ENCODE measurements at places on chromosomes 3 and 15.

DNA sequence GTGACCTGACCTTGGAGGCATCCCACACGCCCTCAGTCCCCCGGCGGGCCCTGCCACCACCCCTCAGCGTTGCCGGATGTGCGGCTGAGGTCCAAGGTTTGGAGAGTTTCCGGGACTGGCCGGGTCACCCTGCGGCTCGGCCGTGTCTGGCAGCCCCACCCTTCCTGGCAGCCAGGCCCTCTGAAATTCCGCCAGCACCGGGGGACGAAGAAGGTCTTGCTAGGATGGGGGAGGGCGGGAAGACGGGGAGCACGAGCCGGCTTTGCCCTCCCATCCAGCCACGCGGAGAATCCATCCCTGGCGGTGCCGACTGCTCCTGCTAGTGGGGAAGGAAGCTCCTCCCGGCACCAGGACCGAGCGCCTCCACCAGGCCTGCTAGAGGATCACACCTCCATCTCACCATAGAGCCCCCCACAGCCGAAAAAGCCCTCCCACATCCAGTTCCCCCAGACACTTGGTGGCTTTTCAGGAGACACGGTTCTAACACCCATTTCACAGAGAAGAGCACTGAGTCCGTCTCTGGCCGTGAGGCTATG, 81.5 kb downstream of the CPN2 start:
- peak; percentile 72 for DNase-seq

DNA sequence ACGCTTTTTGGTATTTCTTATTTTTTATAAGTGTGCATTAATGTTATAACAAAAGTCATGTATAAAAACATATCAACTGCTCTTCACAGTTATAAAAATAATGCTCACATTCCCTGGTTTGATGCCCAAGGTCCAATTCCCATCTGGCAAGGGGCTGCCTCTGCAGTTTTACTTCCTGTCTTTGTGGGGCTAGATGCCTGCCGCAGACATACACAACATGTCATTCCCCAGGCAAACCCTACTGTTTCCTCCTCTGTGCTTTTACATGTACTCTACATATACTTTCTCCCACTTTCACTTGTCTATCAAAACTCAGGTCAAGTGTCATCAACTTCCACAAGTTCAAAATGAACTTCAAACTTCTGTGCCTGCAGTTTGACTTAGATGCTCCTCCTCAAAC, 60.5 kb upstream of the ETV5 start:
- no peak for DNase-seq

DNA sequence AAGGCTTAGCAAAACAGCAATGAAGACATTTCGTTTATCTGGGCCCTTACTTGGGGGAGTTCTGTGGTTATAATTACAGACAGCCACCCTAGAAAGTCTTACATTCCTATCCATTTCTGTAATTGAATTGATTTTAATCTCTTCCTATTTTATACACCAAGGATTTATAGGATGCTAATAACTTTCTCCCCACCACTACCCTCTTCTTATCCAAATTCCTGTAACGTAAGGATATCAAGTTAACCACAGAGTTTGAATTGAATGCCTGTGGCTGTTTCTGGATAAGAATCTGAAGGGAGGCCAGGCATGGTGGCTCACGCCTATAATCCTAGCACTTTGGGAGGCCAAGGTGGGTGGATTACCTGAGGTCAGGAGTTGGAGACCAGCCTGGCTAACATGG, 78.6 kb downstream of the MLH1 start:
- no peak for DNase-seq

- no peak for DNase-seq
These were observed 28.5 kb downstream of the PLCL2 start for GRCh38 chr3:16913264-16913580.

- DNase-seq, result no peak
These were observed 64.6 kb upstream of the GALNT15 start for GRCh38 chr3:16109929-16110328.

- DNase-seq, result no peak
These were observed 954 bp downstream of the SV2B start for GRCh38 chr15:91100814-91101607.

GRCh38 chr15:43792761-43793476, 799 bp downstream of the SERF2 start:
- DNase-seq, result peak; percentile 46

DNA sequence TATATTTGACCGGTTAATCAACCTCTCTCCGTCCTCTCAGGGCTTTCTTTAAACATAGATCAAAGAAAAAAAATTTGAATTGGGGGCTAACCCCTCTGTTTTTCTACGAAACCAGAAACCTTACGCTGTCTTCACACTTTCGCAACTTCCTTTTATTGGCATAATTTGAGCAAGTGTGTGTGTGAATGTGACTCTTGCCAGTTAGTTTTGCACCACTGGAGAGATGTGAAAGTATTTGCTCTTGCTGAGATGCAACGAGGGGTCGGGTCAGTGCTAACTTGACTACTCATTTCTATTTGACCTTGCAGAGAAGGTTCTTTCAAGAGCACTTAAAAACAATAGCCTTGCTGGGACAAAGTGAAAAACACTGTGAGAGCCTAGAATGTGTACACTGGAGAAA, 81.2 kb downstream of the FAM43A start:
- DNase-seq, result no peak

- no peak for DNase-seq
These were observed 50.4 kb upstream of the NEO1 start for GRCh38 chr15:73001840-73002239.

DNA sequence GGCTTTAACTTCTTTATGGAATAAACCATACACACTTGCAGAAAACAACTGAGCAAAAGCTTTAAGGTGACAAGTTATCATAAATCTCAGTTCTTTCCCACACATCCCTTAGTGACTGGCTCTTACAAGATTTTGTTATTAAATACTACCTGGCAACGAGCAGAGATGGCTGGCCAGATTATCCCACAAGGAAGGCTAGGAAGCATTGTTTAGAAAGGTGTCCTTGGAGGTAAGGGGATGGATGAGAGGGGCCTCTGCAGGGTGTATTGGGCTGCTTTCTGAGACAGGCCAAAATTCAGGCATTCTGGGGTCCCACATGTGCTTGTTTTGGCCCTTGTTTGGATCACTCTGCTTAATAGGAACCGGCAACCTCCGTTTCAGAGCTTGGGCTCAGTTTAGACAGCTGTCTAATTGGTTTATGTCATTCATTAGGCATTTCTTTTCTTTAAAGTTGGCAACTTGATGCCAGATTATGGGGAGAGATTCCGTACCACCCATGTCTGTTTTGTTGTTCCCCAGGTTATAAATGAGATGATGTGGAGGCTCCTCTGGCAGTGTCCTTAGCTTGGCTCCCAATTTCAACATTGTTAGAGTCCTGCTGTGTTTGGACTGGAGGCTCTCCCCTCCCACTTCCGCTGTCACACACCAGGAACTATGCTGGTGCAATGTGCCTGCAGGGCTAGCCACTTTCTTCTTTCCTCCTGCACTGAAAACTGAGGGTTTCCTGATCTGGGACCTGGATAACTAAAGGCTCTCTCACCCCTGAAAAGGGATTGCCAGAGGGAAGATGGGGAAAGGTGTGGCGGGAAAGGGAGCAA, 121.1 kb downstream of the TPRG1 start:
- no peak for DNase-seq

DNA sequence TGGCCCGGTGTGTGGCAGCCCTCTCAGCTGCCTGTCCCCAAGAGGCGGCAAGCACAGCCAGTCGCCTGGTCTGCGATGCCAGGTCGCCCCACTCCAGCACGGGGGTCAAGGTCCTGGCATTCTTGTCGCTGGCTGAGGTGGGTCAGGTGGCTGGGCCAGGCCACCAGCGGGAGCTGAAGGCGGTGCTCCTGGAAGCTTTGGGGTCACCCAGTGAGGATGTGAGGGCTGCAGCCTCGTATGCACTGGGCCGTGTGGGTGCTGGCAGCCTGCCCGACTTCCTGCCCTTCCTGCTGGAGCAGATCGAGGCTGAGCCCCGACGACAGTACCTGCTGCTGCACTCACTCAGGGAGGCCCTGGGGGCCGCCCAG, 20.8 kb downstream of the CAND2 start:
- no peak for DNase-seq

GRCh38 chr3:38836561-38836960, 20.5 kb upstream of the SCN10A start:
- DNase-seq, result no peak

- DNase-seq, result peak; percentile 85
These were observed 209.6 kb upstream of the PFN2 start for GRCh38 chr3:150180334-150180733.

DNA sequence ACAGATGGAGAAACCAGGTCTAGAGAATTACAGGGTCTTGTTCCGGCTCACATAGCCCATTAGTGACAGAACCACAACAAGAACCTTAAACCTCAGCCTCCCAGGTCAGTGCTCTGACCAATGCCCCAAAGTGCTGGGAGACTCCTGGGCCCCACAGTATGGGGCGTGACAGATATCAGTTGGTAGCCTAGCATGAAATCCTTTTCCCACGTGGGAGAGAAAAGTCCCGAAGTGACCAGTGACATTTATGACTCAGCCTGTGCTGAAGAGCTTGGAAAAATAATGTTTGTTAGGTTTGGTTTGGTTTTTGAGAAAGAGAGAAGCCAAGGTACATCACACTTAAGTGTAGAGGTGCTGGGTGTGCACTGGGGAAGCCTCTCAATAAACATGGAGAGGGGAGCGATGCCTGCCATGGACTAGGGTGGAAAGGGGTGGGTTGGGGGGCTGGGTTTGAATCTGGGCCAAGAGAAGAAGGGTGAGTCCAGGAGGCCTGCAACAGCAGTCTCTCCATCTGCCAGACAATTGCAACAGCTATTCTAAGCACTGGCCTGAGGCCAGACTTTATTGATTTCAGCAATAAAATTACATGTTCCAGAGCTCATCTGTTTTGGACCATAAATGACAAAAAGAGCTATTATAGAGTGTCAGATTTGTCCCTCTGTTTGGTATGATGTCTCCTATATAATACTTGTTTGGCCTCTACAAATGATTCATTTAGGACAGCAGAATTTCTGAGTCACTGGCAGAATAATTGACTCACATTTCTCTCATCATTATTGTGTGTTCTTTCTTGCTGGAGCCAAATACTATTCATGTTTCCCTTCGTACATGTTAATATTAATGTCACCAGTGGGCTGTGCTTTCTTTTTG, 43.4 kb downstream of the C2CD4A start:
- DNase-seq, result peak; percentile 82

- DNase-seq, result no peak
These were observed 6.9 kb downstream of the PRICKLE2 start for GRCh38 chr3:64218329-64218728.

GRCh38 chr15:63726491-63726890, 107.3 kb downstream of the HERC1 start:
- DNase-seq, result no peak

DNA sequence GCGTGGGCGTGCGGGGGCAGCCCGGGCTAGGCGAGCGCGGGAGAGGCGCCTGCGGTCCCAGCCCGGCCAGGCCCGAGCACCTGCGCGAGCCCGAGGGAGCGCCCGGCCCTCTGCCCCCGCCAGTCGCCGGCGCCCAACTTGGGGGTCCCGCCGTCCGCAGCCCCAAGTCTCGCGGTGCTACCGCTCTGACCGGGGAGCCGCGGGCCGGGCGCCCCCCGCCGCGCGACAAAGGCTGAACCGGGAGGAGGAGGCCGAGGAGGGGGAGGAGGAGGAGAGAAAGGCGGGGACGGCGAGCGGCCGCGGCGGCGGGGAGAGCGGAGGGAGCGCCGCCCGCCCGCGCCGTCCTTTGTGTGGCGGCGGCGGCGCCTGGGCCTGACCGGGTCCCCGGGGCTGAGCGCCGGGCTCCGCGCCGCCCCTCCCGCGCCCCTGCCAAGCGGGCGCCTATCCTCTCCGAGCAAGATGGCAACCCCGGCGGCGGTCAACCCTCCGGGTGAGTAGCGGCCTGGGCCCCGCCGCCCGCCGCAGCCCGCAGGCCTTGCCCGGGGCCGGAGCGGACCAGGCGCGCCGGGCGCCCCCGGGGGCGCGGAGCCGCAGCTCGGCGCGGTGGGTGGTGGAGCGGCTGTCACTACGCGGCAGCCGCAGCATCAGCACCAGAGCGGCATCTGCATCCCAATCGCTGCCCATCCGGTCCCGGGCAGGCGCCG, at the start of gene ARNT2:
Gene ARNT2 (plus strand): TSS at position 326 of the 704 bp plus-strand sequence. CDS start 134 bp downstream, at position 460.
- no peak for DNase-seq

GRCh38 chr3:4828279-4829030, 150.8 kb upstream of the BHLHE40 start:
- DNase-seq, result peak; percentile 77

GRCh38 chr3:49790626-49791411, 4.5 kb upstream of the IP6K1 start:
- no peak for DNase-seq

DNA sequence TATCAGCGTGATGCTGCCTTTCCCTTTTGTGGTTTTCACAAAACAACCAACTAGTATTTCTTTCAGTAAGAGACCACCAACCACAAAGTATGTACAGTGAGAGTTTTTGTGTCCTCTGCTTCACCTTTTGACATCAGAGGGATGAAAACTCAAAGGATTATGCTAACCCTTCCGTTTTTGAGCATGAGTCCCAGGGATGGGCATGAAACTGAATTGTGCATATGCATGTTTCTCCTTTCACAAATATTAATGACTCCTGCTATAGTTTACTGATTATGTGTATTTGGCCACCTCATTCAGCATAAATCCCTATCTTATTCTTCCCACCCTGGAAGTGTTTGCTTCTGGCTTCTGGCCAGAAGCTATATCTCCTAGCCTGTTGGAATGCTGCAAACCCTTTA, 59.2 kb downstream of the RSRC1 start:
- no peak for DNase-seq

- no peak for DNase-seq
These were observed 44.4 kb upstream of the RASA2 start for GRCh38 chr3:141442446-141442845.

- DNase-seq, result peak; percentile 38
These were observed 20.6 kb upstream of the EPHB3 start for GRCh38 chr3:184540777-184541681.

DNA sequence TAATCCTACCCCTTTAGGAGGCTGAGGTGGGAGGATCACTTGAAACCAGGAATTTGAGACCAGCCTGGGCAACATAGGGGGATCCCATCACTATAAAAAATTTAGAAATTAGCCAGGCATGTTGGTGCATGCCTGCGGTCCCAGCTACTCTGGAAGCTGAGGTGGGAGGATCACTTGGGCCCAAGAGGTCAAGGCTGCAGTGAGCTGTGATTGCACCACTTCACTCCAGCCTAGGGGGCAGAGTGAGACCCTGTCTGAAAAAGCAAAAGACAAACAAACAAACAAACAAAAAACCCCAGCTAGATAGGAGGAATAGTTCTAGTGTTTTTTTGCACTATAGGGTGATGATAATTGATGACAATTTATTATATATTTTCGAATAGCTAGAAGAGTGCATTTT, 70.6 kb upstream of the CHRNB4 start:
- DNase-seq, result no peak

GRCh38 chr3:129442486-129442885, 2.5 kb downstream of the IFT122 start:
- no peak for DNase-seq

- peak; percentile 39 for DNase-seq
These were observed 849 bp downstream of the RRP9 start for GRCh38 chr3:51940648-51941462.

DNA sequence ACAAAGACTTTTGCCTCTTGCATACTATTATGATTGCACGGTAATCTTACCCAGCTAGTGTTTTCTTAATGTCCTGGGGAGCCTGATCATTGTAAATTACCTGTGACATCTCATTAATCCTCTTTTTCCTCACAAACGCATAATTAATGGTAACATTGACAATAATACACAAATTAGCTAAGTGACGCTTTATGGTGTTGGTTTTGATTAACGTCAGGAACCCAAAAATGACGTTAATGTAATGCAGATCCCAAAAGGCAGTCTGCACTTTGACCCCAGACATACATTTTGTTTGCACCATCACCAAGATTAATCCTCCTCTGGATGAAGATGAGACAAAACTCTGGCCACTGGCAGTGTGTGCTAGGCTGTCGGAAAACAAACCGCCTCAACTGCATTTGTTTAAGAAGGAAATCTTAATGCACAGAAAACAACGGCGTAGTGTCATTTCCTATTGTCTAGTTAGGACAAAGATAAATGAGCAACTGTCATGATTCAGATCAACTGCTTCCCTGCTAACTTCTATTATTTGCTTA, 83.9 kb upstream of the CDIN1 start:
- no peak for DNase-seq
